ENCODE measurements at places on chromosomes 16 and 17.

DNA sequence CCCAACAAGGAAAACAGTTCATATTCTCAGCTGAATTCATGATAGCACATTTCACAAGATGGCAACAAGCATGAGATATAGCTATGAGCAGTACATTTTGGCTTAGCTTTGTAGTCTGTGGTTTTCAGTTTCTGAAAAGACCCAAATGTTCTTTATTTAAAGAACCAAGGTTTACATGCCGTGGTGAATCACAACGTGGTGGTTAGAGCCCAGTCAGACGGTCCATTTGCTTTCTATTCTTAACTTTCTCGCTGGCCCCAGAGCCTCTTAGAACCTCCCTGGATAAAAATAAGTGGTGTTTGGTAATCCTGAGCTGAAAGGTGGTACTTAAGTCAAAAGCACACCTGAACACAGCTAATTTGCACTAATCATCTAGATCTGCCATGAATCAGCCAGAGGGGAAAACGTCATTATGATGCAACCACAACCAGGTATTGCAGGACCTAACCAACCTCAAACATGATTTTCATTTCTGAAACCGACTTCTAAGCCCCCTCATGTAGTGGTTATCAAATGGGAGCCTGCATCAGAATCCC lies 18.6 kb upstream of the HAPSTR1 start:
- no peak for DNase-seq

- DNase-seq: no peak
Observed at GRCh38 chr17:60395508-60396065, 3.7 kb upstream of the USP32 start.

DNA sequence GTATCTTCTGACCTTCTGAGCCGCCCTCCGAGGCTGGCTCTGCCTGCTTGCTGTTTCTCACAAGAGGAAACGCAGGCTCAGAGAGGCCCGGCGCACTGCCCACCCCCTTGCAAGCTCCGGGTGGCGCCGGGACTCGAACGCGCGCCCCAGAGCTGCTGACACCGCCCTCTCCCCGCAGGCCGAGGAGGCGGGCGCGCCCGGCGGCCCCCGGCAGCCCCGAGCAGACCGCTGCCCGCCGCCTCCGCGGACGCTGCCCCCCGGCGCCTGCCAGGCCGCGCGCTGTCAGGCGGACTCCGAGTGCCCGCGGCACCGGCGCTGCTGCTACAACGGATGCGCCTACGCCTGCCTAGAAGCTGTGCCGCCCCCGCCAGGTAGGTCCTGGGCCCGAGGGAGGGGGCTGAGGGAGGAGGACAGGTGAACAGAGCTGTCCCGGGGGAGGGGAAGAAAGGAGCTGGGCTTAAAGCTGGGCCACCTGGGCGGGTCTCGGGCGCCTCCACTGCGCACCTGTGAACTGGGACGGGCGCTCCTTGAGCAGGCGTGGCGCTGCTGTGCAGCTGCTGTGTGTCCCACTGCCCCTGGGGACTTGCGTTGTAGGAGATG lies 18.2 kb downstream of the WFDC1 start:
- DNase-seq: no peak

GRCh38 chr17:60352071-60352470 lies 39.9 kb downstream of the USP32 start:
- DNase-seq: no peak

- DNase-seq: no peak
Observed at GRCh38 chr16:64305663-64306062, 816.2 kb downstream of the CDH11 start.

- no peak for DNase-seq
Observed at GRCh38 chr16:86975445-86975844, 341.7 kb downstream of the C16orf95 start.

DNA sequence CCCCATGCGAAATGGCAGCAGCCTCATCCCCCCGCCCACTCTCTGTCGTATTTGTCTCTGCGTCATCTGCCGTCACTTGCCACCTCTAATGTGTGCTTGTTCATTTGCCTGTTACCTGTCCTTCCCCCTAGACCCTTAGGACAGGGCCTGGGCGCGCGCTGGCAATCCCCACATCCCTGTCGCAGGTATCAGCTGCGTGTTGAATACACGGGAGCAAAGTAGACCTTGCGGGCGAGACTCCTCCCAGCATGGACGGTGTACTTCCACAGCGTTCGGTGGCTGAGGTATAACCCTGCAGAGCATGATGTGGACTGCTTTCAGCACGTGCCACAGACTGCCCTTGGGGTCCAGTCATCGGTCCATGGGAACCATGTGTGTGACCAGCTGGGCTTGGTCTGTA lies 170.1 kb upstream of the CHMP6 start:
- DNase-seq: no peak

DNA sequence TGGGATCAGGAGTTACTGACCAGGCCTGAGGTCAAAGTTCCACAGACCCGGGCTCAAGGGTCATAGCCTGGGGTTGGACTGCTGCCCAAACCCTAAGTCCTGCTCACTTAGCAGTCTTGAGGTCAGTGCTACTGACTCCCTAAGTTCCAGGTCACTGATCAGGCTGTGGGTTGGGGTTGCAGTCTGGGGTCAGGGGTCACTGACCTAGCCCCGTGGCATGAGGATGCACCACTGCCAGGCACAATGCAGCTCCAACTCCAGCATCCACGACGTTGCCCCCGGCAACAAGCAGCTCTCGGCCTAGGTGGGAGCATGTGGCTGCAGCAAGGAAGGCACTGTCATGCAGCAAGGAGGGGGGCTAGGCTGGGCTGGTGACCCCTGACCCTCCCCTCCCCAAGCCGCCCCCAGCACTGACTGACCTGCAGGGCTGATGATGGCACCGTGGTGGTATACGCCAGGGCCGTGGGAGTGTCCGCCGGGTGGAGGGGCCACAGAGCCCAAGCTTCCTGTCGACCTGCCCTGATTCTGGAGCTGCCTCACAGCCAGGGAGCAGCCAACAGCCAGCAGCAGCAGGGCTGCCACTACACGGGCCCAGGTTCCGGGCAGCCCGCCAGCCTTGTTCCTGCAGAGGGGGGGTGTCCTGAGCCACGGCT lies 1.1 kb downstream of the GGT6 start:
- DNase-seq: no peak

GRCh38 chr16:62701426-62701825 lies 665.2 kb upstream of the CDH8 start:
- no peak for DNase-seq

DNA sequence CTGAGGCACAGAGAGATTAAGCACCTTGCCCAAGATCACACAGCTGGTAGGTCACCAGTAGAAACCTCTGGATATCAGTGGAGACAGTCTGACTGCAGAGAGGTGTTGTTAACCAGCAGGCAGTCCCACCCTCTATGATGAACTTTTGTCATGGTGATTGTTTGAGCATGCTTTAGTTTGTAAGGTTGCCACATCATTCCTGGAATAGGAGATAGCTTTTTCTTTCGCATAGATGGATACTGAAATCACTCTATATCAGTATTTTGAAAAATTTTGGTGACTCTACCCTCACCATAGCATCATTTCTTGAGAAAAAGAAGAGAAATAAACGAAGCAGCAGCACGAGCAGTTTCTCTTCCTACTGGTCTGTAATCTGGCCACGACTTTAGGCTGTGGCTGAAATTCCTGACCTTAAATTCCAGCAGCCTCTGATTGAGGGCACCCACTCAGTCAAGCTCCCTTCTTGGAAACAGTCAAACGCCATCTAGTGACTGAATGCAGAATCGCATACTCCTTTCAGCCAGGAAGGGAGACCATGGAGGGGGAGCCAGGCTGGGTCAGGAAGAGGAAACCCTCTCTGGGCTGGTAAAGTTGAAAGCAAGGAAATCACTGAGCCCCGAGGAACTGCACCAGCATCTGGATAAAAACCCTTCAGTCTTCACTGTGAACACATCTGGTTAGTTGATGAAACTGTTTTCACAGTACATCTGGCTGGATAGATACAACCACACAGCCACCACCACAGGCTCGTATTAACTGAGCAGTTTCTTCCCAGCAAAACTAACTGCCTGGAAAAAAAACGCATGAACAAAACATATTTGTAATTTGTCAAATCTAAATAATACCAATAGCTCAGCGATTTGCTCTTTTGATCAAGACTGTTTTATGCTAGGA lies 108.5 kb upstream of the XYLT1 start:
- peak; percentile 22 for DNase-seq

DNA sequence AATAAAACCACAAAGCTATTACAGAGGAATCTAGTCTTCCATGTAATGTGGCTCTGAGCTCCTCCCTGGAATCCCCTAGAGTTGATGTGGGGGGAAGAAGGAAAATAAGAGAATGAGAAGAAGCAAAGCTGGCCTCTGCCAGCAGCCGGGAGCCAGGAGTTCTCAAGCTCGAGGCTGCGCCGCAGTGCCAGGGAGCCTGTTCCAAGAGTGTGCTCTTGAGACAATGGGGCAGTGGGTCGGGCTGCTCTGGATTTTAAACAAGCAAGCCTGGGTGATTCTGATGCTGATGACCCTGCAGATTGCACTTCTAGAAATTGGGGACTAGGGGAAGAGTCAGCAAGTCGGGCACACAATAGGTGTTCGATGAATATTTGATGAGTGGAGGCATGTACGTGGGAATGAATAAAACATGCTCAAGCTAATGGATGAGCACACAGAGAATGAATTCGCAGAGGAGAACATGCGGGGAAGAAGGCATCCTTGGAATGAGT lies 119.9 kb downstream of the CMIP start:
- DNase-seq: no peak

GRCh38 chr17:78896091-78896833 lies 6.7 kb downstream of the CEP295NL start:
- DNase-seq: peak; percentile 84

GRCh38 chr17:27354491-27355081 lies 60.7 kb downstream of the WSB1 start:
- DNase-seq: no peak

GRCh38 chr17:4939546-4939795 lies 375 bp downstream of the SLC25A11 start:
- DNase-seq: no peak

DNA sequence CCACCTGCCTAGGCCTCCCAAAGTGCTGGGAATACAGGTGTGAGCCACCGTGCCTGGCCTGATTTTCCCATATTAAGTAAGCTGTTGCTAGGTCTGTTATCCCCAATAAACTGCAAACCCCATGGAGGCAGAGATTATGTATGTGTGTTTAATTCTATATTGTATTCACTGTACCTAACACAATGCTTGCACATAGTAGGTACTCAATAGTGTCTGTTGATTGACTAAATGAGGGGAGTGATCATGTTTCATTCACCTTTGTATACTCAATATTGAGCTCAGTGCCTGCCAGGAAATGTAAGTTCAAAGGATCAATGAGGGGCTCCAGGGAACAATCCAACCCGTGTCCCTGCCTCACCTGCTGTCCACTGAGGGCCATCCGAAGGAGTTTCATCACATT lies 14.6 kb upstream of the GGA2 start:
- no peak for DNase-seq

GRCh38 chr17:40283662-40284061 lies 4.0 kb upstream of the CDC6 start:
- no peak for DNase-seq

DNA sequence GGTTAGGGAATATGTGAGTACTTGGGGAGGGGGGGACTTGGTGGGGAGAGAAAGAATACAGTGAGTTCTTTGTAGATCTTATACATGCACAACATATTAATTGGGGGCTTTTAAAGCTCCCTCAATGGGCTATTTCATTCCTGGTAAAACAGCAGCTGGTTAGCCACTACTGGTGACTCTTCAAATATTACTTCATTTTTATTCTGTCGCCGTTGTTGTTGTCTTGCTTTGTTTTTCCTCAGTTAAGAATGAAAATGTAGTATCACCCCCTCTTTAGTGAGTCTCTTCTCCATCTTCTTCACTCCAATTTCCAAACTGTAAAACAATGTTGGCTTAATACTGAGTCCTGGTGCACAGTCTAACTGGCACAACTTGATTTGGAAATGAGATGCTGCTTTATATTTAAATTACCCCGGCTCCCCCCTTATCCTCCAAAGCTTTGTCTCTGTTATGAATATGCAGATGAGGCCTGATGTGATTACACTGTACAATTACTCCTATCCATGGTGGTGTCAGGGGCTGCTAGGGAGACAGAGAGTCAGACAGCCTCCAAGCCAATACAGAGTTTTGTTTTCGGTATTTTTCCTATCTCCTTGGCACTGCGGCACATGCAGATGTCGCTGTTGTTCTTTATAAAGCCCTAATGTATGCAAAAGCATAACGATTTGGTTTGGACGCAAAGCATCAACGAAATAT lies 256.9 kb upstream of the PMFBP1 start:
- DNase-seq: peak; percentile 31

DNA sequence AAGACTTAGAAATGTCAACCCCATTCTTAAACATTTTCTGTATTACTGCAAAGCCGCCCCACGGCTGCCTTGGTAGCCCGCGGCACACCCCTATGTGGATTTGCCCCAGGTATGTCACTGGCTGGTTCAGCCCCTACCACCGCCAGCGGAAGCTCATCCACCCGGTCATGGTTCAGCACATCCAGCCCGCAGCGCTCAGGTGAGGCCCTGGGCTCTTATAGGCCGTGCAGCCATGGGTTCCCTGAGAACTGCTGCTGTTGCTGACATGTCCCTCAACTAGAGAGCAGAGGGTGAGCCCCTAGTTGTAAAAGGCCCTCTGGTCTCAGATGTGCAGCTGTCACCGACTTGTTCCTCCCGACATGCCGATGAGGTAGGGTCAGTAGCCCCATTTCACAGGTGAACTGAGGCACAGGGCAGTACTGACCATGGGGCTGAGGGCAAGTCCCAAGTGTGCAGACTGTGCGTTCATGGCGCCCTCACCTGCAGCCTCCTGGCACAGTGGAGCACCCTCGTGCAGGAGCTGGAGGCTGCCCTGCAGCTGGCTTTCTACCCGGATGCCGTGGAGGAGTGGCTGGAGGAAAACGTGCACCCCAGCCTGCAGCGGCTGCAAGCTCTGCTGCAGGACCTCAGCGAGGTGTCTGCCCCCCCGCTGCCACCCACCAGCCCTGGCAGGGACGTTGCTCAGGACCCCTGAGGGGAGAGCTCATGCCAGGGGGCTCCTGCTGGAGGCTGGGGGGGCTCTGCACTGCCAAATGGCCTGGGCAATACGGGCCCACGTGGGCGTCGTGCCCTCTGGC lies 8.7 kb downstream of the CYBC1 start:
- no peak for DNase-seq

All from nucleus accumbens (tissue), 56 donors.